NCI-H1436 (cell line): ENCODE measurements at places on chromosomes 5 and 9.

- peak; percentile 43 for DNase-seq
Measured at GRCh38 chr5:56908942-56909293, 478 bp upstream of the SETD9 start.

DNA sequence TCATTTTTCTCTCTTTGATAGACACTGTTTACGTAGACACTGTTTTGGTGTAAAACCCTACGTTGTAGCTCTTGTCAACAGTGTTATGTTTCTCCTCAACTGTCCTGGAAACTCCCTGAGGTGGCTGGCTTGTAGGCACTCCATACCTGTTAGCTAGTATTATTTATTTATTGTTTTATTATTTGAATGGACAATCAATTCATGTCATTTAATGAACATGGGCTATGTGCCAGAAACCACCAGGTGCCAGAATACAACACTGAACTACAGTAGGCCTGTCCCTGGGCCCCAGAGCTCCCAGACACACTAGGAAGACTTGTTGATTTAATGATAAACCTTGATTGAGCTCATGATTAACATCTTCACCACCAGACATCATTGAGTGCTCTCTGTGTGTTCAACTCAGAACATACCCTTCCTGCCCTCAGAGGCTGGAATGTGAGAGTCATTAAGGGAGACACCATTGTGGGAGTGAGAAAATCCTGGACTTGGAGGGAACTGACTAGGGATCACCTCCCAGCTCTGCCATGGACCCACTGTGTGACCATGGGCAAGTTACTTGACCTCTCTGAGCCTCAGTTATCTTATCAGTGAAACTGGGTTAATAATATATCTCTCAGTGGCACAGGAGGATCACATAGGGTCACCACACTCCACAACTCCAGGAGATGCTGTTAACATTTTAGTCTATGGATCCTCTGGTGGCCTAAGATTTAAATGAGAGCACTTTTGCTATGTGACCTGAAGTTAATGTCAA is 19.2 kb downstream of the IRF1 start:
- no peak for DNase-seq

GRCh38 chr9:18268381-18268780 is 205.6 kb upstream of the ADAMTSL1 start:
- no peak for DNase-seq

- no peak for DNase-seq
Measured at GRCh38 chr5:139636975-139637408, 11.2 kb upstream of the CXXC5 start.

DNA sequence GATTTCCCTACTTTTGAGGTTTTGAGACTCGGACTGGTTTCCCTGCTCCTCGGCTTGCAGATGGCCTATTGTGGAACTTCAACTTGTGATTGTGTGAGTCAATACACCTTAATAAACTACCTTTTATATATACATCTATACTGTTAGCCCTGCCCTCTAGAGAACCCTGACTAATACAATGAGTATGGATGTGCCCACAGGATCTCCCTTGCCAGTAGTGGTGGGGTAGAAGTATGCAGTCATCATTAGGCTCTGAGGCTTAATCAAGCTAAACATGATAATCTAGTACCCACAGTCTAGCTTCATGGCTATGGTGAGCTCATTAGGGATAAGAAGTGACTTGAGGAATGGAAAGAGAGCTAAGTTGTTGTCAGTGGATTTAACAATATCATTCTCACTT is 412.8 kb upstream of the PTGER4 start:
- DNase-seq: no peak

DNA sequence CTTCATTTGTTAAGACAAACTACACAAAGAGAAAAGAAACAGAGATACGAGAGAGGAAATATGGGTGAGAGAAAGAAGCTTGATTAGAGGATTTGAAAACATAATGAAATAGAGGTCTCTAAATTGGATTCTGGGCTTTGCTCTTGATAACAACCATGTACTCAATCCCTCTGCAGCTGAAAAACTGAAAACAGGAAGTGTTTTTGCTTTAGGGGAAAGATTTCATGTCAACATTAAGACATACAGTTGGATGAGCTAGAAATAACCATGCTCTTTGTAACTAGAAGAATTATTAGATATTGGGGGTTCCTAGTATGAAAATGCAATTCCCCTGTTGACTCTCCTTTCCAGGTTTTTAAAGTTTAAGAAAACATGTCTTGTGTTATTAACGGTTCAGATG is 21.9 kb downstream of the CRHBP start:
- no peak for DNase-seq

DNA sequence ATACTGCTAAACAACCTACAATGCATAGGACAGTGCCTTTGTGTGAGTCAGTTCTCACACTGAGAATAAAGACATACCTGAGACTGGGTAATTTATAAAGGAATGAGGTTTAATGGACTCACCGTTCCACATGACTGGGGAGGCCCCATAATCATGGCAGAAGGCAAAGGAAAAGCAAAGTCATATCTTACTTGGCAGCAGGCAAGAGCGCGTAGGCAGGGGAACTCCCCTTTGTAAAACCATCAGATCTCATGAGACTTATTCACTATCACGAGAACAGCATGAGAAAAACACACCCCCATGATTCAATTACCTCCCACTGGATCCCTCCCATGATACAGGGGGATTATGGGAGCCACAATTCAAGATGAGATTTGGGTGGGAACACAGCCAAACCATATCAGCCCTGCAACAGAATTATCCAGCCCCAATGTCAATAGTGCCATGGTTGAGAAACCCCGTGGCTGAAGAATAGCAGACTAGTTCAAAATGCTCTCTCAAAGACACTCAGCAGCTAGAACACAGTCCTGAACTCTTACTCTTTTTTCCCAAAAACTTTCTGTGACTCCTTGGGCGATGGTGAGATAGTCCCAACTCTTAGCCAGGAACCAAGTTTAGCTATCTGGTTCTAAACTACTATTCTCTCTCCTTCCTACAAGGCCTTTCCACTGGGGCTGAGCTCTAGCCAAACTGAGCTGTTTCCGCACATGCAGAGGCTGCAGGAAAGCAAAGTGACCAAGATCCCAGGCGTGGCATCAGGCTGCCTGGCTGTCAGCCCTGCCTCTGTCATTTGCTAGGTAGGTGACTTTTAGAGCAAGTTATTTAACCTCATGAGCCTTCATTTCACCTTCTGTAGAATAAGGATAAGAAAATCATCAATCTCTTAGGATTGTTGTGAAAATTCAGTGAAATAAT is 21.7 kb downstream of the FAT2 start:
- DNase-seq: no peak

GRCh38 chr9:92887880-92888338 is 10.1 kb upstream of the ZNF484 start:
- no peak for DNase-seq

DNA sequence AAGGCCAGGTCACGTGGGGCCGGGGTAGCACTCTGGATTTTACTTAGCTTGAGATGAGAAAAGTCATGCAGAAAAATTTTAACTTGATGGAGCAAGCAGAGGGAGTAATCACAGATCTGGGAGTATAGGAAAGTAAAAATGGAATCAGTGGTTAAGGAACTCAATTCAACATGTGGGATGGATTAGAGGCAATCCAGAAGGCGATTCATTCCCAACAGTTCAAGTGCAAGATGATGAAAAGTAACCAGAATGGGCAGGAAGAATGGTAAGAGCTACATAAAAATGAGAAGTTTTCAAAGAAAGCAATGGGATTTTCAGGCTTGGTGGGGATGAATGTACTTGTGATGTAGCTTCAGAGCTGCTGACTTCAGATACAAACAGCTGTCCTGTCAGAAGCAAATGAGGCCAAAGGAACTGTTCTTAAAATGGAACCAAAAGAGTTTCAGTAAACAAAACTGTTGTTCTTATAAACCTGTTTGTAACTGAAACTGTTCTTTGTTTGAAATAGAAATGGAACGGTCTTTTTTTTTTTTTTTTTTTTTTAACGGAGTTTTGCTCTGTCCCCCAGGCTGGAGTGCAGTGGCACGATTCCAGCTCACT is 5.6 kb upstream of the SEC24A start:
- DNase-seq: no peak

- no peak for DNase-seq
Measured at GRCh38 chr5:63726496-63726895, 235.7 kb downstream of the HTR1A start.

GRCh38 chr9:89419978-89420394 is 77.9 kb downstream of the SEMA4D start:
- DNase-seq: no peak

DNA sequence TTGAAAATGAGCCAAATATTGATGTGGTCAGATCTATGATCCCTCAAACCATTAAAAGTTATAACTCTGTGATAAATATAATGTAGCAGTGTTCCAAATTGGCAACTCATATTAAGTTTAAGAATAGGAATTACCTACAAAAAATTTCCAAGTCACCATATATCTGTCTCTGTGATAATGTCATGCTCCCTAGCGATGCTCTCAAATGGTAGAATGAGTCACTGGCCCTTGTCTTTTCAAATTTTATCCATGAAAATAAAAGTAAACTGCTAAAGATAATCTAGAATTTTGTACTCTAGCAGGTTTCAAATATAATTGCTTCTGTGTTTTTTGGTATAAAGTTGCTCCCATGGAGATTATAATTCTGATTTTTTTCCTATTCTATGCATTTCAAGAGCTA is 277.1 kb downstream of the PDE4D start:
- DNase-seq: no peak

DNA sequence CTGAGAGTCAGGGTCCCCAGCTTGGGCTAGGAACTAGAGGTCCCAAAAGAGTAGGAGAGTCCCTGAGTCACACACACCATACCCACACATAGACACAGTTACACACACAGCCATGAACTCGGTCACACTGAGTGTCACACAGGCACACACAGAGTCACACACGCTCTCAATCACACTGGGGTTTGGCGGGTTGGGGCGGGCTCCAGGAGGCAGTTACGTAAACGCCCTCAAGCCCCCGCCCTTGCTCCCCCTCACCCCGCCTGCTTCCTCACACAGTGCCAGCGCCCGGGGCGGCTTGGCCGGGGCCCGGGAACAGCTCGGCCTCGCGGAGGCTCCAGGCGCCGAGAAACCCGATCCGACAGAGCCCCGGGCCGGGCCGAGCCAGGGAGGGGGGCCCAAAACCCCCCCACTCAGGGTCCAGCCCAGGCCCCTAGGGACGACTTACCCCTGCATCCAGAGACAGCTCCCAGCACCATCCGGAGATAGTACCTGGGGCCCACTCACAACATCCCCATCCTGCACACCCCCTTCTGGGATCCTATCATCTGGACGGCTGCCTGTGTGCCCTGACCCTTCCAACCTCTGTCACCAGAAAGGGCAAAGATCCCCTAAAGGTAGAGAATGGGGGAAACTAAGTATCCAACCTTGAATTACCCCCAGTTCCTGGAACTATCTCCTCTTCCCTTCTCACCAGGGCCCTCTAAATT is 3.5 kb upstream of the CNTFR start:
- DNase-seq: peak; percentile 10

DNA sequence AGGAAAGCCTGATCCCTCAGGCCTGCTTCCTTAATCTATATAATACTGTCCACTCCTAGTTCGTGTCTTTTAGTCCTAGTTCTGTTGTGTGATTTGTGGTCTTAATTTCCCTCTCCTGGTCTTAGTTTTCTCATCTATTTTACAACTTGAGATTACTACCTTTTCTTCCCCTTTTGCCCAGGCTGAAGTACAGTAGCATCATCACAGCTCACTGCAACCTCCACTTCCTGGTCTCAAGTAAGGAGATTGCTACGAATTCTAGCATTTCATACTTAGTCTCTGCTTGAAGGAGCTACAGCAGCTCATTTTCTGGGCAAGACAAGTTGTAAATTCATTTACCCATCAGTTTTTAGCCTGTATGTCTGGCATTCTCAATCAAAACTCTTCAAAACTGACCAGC is 5.5 kb downstream of the TRIM32 start:
- DNase-seq: no peak

- no peak for DNase-seq
Measured at GRCh38 chr5:103463261-103463660, 99.3 kb downstream of the NUDT12 start.

DNA sequence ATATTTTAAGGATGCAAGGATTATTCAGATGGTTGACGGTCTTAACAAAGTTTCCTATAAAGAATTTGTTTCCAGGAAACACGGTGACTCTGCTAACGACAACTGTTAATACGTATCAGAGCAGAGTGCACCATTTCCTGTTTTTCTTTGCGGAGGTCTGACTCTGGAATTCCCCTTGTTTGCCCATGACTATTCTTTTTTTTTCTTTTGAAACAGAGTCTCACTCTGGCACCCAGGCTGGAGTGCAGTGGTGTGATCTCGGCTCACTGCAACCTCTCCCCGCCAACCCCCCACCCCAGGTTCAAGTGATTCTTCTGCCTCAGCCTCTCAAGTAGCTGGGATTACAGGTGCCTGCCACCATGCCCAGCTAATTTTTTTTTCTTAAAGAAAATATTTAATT is 115.9 kb downstream of the CDC42SE2 start:
- DNase-seq: no peak

DNA sequence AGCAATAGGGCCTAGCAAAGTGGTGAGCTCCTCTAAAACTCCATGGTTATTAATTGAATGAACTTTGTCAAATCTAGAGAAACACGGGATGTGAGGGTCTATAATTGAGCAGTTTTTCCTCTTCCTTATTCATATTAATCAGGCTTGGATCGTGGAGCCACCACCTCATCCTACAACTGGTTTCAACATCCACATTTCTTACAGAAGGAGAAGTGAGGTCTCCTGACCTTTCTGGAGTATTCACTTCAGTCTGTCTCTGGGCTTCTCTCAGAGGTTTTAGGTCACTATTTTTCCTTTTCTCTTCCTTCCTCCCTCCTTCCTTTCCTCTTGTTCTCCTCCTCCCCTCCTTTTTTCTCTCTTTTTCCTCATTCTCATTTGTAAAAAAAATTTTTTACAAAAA is 177.3 kb upstream of the ACTBL2 start:
- DNase-seq: no peak

GRCh38 chr5:143065185-143065965 is 295.2 kb downstream of the ARHGAP26 start:
- DNase-seq: no peak

DNA sequence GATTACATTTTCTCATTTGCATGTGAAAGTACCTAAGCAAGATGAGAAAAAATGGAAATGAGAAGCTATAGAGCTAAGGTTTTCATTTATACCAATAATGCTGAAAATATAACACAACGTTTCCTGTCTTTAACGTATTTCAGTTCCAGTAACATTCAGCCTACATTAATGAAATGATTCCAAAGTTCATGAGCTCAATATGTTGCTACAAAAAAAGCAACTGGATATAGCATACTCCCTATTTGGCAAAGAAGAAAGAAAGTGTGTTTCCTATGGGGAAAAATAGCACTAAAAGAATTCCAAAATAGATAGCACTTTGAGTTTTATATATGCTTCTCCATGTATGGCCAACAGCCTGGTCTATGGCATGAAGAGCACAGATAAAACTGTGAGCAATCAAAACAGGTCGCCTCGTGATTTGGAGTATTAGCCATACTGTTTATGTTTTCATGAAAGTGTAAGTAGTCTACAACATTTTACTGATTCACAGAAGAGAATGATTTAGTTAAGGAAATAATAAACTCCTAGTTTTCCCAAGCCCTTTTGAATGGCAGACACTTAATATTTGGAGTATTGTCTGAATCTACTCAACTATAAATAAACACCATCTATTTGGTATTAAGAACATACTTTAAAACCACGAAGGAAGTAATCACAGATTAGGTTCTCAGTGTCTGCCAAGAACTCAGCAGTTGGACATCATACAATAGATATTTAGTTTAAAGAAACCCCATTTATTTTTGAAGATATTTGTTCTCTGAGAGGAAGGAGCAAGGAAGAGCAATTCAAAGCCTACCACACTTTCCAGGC is 258.7 kb upstream of the RASA1 start:
- no peak for DNase-seq

- no peak for DNase-seq
Measured at GRCh38 chr5:5481206-5481605, 58.7 kb downstream of the ICE1 start.
